ENCODE measurements at places on chromosomes 1 and 21. TPM values are rescaled to one million over a fixed set of nuclear protein-coding genes. Genes with fewer than 3 reads are reported as not detected.

DNA sequence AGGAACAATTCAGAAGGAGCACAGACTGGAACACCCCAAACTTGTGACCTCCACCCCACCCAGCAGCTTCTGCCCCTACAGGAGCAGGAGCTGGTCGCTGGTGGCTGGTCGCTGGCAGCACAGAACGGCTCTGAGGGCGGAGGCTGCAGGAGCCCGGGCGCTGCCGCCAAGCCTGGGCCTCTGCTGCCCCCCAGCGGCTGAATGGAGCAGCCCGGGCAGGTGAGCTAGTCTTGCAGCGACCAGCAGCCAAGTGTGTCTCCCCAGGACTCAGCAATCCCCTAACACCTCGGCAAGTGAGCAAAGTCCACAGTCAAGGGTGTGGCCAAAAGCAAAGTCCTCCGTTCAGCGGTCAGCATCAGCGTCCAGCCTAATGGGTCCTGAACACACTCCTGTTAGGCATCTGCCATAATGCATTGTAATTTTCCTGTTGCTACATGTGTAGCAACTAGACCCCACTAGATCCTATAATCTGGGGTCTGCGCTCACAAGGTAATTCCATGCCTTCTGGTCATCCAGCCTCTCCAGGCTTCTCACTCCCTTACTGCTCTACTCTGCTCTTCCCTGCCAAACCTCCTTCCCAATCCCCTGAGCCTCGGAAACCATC is 12.1 kb upstream of the GJB5 start:
- DNase-seq = peak; percentile 48
- no peak overlapping the region for H3K4me3 ChIP-seq
- no peaks in the 10 kb centered on the region for H3K4me1 ChIP-seq
- H3K27me3 ChIP-seq = no peaks in the 10 kb centered on the region
- no peaks in the 10 kb centered on the region for H3K36me3 ChIP-seq

DNA sequence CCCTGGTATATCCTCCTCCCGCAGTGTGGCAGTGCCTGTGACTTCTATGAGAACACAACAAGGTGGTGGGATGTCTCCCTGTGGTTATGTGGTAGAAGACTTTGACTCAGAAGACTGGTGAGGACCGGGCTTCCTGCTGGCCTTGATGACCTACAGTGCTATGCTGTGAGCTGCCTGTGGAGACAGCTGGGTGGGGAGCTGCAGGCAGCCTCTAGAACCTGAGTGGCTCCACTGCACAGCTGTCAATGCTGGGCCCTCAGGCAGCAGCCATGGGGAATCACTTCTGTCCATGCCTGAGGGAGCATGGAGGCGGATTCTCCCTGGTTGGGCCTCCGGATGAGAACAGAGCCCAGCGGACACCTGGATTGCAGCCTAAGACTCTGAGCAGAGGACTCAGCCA is 14.9 kb downstream of the SLC1A7 start:
- no peak for DNase-seq
- H3K4me1 ChIP-seq = no peaks in the 10 kb centered on the region
- H3K4me3 ChIP-seq = no peak overlapping the region

GRCh38 chr1:184283999-184284398 is 102.8 kb upstream of the C1orf21 start:
- H3K4me1 ChIP-seq = no peaks in the 10 kb centered on the region
- no peak overlapping the region for H3K27ac ChIP-seq
- H3K4me3 ChIP-seq = no peak overlapping the region
- no peaks in the 10 kb centered on the region for H3K27me3 ChIP-seq
- H3K36me3 ChIP-seq = no peaks in the 10 kb centered on the region

- H3K36me3 ChIP-seq = no peaks in the 10 kb centered on the region
- no peak within 1 kb of the TSS for H3K27ac ChIP-seq
- peaks cover 57% of the 10 kb centered on the region for H3K27me3 ChIP-seq
- no peak within 1 kb of the TSS for H3K4me3 ChIP-seq
- H3K4me1 ChIP-seq = no peaks in the 10 kb centered on the region
These were observed at the start of gene KPRP for GRCh38 chr1:152757747-152758146. Gene KPRP, plus strand, starts transcription at chr1:152758025. Its CDS starts 1,564 bp downstream, at chr1:152759589.

DNA sequence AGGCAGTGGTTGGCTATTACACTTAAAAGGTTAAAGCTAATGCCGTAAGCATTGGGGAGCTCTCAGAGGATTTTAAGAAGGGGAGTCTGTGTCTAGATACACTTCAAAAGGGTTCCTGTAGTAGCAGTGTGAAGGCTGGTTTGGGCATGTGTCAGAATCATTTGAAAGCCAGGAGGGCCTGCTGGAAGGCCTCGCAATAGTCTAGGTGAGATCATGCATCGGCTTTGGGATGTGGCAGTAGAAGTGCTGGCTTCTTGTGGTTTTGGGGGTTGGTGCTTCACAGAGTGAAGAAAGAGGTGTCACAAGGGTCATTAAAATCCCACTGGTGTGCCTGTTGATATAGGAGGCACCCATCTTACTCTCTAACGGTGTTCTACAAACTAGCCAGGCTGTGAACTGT is 85.7 kb downstream of the ST6GALNAC3 start:
- no peak overlapping the region for H3K4me3 ChIP-seq
- no peaks in the 10 kb centered on the region for H3K27me3 ChIP-seq
- H3K36me3 ChIP-seq = no peaks in the 10 kb centered on the region
- H3K27ac ChIP-seq = no peak overlapping the region
- no peak for DNase-seq

GRCh38 chr1:155324717-155325602 is 4.3 kb downstream of the RUSC1 start:
- H3K27ac ChIP-seq = no peak overlapping the region
- H3K4me1 ChIP-seq = peaks cover 9% of the 10 kb centered on the region
- H3K36me3 ChIP-seq = peaks cover 4% of the 10 kb centered on the region
- H3K4me3 ChIP-seq = peak overlapping the region; percentile 96
- peak; percentile 44 for DNase-seq
- H3K27me3 ChIP-seq = no peaks in the 10 kb centered on the region

DNA sequence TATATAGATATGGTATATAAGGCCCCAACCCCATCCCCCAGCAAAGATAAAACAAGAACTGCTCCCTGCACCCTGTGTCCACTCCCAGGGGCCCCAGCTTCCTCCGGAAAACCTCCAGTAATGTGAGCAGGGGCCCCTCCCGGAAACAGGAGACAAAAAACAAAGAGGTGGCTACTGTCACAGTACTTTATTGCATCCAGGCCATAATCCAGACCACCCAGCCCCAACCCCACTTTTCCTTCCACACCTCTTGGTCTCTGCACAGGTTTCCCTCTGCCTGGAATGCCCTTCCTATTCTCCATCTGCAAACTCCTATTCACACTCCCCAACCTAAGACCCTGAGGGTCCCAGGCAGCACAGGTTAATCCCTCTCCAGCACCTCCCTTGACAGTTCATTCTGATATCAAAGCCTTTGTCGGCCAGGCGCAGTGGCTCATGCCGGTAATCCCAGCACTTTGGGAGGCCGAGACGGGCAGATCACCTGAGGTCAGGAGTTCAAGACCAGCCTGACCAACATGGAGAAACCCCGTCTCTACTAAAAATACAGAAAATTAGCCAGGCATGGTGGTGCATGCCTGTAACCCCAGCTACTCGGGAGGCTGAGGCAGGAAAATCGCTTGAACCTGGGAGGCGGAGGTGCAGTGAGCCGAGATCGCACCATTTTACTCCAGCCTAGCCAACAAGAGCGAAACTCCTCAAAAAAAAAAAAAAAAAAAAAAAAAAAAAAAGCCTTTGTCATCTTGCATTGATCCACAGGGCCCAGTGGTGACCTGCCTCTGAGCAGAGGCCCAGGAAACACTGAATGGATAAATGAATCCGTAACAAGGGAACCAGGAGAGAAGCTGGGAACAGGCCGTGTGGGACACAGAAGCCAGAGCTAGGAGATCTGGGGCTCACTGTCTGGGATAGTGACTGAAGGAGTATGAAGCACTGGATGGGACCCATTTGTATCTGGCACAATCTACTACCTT is 2.3 kb upstream of the AUNIP start:
- H3K4me3 ChIP-seq = no peak overlapping the region
- H3K36me3 ChIP-seq = no peaks in the 10 kb centered on the region
- H3K27ac ChIP-seq = no peak overlapping the region
- H3K27me3 ChIP-seq = no peaks in the 10 kb centered on the region

GRCh38 chr1:209756615-209757445 is 977 bp downstream of the TRAF3IP3 start:
- no peak overlapping the region for H3K27ac ChIP-seq
- H3K27me3 ChIP-seq = peaks cover 5% of the 10 kb centered on the region
- no peaks in the 10 kb centered on the region for H3K4me1 ChIP-seq

GRCh38 chr1:113390871-113391648 is 745 bp downstream of the MAGI3 start:
- DNase-seq = peak; percentile 51
- H3K27ac ChIP-seq = no peak overlapping the region
- no peaks in the 10 kb centered on the region for H3K27me3 ChIP-seq
- peaks cover 59% of the 10 kb centered on the region for H3K4me1 ChIP-seq
- peak overlapping the region; percentile 78 for H3K4me3 ChIP-seq

DNA sequence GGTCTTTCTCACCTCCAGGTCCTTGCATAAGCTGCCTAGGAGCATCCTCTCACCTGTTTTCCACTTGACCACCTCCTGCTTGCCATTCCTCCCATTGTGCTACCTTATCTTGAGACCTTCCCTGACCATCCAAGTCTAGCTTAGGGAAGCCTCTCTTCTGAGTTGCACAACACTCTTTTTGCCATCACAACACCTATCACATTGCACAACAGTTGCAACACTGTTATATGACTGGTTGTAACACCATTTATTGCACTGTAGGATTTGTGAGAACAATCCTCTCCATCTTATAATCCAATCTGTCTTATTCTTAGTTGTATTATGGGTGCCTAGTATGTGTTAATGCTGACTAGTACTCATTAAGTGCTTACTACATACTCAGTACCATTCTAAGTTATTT is 488.7 kb downstream of the OMA1 start:
- peaks cover 11% of the 10 kb centered on the region for H3K27me3 ChIP-seq
- no peaks in the 10 kb centered on the region for H3K4me1 ChIP-seq
- no peak overlapping the region for H3K27ac ChIP-seq
- no peaks in the 10 kb centered on the region for H3K36me3 ChIP-seq

GRCh38 chr1:3702990-3703728 is 49.1 kb upstream of the CCDC27 start:
- H3K4me3 ChIP-seq = no peak overlapping the region
- H3K27ac ChIP-seq = no peak overlapping the region
- H3K4me1 ChIP-seq = peaks cover 38% of the 10 kb centered on the region
- peak; percentile 72 for DNase-seq
- peaks cover 28% of the 10 kb centered on the region for H3K27me3 ChIP-seq

DNA sequence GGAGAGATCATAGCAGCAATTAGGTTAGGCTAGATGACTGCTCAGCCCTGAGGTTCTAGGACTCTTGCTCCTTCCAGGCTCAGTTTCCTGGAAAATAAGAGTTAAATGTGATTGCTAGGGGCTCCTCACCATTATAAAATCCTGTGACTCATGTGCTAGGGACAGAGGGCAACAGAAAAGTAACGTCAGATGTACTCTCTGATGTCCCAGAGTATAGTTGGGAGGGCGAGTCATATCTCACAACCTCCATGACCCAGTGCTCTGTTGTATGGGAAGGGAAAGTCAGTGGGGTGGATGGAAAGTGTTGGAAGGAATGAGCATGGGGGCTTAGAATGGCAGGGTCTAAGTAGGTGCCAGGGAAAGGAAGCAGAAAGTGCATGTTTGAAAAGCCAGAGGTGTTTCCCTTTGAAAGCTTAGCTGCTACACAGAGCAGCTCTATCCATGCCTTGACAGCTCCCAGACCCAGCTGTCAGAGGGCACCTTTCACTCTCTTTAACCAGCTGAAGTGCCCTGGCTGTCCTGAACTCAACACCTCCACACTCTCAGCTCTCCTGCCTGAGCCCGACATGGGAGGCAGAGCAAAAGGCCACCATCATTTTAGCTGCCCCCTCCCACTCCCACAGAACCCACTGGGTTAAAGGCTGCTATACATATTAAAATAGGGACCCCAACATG is 11.6 kb downstream of the GJA5 start:
- peaks cover 31% of the 10 kb centered on the region for H3K4me1 ChIP-seq
- no peaks in the 10 kb centered on the region for H3K36me3 ChIP-seq
- no peak for DNase-seq

- no peaks in the 10 kb centered on the region for H3K4me1 ChIP-seq
- DNase-seq = no peak
- H3K27ac ChIP-seq = no peak overlapping the region
- H3K27me3 ChIP-seq = no peaks in the 10 kb centered on the region
- H3K36me3 ChIP-seq = no peaks in the 10 kb centered on the region
- H3K4me3 ChIP-seq = no peak overlapping the region
These were observed 1013.2 kb downstream of the MRPL39 start for GRCh38 chr21:24594082-24594481.

DNA sequence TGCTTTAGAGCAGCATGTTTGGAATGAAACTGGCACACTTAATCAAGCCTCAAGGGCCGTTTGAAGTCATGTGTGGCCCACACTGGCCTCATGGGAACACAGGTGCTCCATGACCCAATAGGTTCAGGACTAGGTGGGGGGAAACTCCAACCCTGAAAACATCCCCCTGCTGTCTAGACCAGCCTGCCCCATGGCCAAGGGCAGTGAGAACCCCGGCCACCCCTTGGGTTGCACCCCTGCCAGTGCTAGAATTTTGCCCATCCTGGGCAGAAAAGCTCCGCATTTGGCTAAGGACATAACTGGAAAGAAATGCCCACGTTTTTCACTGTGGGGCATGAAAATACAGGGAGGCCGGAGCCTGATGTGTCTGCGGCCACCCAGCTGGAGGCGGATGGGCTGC is 6.1 kb upstream of the PTGER3 start:
- no peak overlapping the region for H3K27ac ChIP-seq
- no peak overlapping the region for H3K4me3 ChIP-seq
- DNase-seq = no peak
- H3K36me3 ChIP-seq = no peaks in the 10 kb centered on the region

- H3K4me1 ChIP-seq = peaks cover 18% of the 10 kb centered on the region
- no peaks in the 10 kb centered on the region for H3K27me3 ChIP-seq
- H3K27ac ChIP-seq = no peak overlapping the region
- no peak overlapping the region for H3K4me3 ChIP-seq
These were observed 202.3 kb downstream of the HIVEP3 start for GRCh38 chr1:41716188-41717130.

DNA sequence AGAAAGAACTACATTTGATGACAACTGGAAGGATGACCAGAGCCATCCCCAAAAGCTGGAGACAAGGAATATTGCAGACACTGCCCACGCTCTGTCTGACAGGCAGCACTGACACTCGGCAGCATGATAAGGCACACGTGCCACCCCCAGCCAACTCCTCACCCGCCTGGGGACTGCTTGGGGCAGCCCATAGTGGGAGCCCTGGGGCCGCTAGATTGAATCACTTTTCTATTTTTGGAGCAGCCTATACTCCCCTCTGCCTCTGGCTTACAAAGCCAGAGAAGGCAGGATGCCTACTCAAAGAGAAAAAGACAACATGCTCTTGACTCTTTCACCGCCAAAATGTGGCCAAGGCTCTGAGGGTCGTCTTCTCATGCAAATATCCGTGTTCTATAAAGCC is 1.3 kb downstream of the SMG5 start:
- H3K27ac ChIP-seq = no peak overlapping the region
- H3K4me1 ChIP-seq = peaks cover 30% of the 10 kb centered on the region
- no peaks in the 10 kb centered on the region for H3K27me3 ChIP-seq

GRCh38 chr21:41254090-41254700 is 62.4 kb upstream of the FAM3B start:
- no peak overlapping the region for H3K27ac ChIP-seq
- H3K27me3 ChIP-seq = no peaks in the 10 kb centered on the region
- no peak for DNase-seq
- no peak overlapping the region for H3K4me3 ChIP-seq
- no peaks in the 10 kb centered on the region for H3K4me1 ChIP-seq
- H3K36me3 ChIP-seq = no peaks in the 10 kb centered on the region

GRCh38 chr1:83760226-83761021 is 238.5 kb downstream of the TTLL7 start:
- H3K36me3 ChIP-seq = no peaks in the 10 kb centered on the region
- H3K27me3 ChIP-seq = 0 out of 2 replicates have a peak, but pooled peaks cover 9% of the 10 kb centered on the region
- no peak overlapping the region for H3K4me3 ChIP-seq
- H3K27ac ChIP-seq = no peak overlapping the region
- no peak for DNase-seq

Gene EPHB2
- total RNA-seq = 31.1 TPM

Gene EPHX1
- total RNA-seq = 288 TPM

Gene ABCG1
- 5.6 TPM for total RNA-seq

Gene ATP1A4
- total RNA-seq = not detected

Gene COL9A2
- 9.3 TPM for total RNA-seq

Gene FAM151A
- not detected for total RNA-seq

Gene RNF186
- not detected for total RNA-seq

All from PC-9 (cell line).